ENCODE measurements at places on chromosomes 5 and 9.

DNA sequence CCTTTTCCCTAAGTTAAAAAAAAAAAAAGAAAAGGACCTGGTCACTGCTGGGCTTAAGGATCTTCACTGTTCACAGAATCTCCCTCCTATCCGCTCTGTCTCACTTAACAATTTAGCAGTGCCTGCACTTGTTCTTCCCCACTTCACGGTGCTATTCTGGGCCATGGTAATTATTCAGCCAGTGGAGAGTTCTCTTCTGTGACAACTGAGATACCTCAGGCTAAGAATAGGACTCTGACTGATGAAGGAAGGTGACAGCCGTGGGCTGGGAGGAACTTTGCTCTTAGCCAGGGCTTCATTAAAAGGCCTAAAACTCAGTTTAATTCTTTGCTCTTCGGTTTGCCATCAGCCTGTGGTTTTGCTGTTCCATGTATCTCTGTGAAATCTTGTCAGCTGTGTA is 51.9 kb upstream of the ENTREP1 start:
- DNase-seq: no peak

DNA sequence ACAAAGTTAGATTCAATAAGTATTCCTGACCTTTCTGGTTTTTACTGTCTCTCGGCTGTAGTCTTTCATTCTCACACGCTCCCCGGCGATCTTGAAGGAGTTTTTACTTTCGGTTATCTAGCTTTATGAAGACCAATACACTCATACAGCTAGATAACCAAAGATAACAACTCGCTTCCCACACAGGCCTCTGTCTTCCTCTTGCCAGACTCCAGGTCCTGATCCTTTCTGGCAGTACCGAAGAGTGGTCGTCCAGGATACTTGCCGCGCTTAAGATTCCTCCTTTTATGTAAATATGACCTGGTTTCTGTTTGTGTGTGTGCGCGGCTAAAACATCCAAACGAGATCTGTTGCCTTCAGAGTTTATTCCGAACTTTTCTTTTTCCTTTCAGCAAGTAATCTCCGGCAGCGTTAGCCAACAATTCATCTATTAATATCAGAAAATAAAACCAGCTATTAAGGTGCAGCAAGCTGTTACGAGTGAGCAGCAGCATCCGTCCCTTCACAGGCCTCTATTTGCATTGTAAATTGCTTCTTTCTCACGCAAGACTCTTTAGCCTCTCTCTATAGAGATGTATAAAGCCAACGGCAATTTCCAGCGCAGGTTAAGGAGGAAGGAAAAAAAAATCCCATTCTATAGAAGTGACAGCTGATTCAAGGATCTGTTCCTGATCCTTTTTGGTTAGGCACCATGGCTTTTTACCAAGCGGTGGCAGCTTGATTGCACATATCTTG is 216.1 kb downstream of the MEF2C start:
- no peak for DNase-seq

DNA sequence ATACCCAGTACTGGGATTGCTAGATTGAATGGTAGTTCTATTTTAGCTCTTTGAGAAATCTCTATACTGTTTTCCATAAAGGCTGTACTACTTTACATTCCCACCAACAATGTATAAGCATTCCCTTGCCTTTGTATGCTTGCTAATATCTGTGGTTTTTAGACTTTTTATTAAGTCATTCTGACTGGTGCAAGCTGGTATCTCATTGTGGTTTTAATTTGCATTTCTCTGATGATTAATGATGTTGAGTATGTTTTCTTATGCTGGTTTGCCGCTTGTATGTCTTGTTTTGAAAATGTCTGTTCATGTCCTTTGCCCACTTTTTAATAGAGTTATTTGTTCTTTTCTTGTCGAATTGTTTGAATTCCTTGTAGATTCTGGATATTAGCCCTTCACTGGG is 512.7 kb upstream of the PAPPA start:
- DNase-seq: no peak

- DNase-seq: no peak
These were observed 1.3 kb downstream of the ZBTB34 start for GRCh38 chr9:126861707-126862103.

GRCh38 chr9:3436629-3437420 is 89.0 kb downstream of the RFX3 start:
- DNase-seq: no peak

DNA sequence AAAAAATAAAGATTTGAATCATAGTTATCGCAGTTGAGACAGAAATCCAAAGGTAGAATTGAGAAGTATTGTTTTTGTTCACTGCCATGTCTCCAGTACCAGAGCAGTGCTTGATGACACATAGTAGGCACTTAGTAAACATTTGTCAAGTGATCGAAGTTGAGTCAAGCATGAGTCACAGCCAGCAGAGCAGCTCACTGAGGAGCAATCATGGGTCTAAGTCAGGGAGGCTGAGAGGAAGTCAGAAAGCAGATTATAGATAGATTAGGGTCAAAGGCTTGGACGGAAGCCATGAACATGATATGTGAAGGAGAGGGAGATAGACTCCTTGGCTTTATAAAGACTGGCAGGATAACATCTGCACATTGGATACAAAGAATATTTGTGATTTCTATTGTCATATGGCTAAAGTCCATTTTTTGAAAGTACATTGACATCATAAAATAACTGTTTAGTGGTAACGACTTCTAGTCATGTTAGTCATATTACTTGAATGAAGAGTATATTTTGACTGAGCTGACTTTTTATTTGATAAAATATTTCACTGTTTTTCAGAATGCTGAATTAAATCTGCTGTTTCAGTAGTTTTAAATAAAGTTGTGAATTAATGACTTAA is 168.5 kb downstream of the RAB3C start:
- DNase-seq: no peak

Measured in occipital lobe (tissue), 3 donors.